GM23338 (cell line): ENCODE measurements at places on chromosomes 7 and 10.

- peak; percentile 65 for DNase-seq
These were observed 613 bp downstream of the OAT start for GRCh38 chr10:124417895-124418725.

DNA sequence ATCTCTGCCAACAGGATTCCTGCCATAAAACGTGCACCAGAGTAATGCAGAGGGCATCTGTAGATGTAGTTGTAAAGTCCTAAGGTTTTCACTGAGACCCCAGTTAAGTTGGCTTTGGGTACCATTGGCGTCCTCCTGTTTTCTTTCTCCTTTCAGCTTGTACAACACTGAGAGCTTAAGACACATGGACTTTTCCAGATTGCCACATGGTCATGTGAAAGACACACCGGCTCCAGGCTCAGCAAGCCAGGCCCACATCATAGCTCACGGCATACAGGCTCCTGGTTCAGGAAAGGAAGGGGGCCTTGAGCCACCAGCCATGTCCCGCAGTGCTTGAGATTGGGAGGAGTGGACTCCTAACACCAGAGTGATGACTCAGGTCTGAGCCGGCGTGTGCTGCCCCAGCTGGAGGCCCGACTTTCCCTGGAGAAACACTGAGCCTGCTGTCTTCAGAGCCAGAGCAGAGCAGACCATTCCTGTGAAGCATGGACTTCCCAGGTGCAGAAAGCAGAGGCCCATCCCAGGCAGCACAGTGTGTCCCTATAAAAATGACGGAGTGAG is 252.7 kb downstream of the PRPF18 start:
- no peak for DNase-seq

GRCh38 chr10:113557903-113558321 is 5.1 kb downstream of the HABP2 start:
- peak; percentile 61 for DNase-seq

GRCh38 chr10:54402576-54402975 is 398.5 kb downstream of the PCDH15 start:
- DNase-seq = peak; percentile 71

DNA sequence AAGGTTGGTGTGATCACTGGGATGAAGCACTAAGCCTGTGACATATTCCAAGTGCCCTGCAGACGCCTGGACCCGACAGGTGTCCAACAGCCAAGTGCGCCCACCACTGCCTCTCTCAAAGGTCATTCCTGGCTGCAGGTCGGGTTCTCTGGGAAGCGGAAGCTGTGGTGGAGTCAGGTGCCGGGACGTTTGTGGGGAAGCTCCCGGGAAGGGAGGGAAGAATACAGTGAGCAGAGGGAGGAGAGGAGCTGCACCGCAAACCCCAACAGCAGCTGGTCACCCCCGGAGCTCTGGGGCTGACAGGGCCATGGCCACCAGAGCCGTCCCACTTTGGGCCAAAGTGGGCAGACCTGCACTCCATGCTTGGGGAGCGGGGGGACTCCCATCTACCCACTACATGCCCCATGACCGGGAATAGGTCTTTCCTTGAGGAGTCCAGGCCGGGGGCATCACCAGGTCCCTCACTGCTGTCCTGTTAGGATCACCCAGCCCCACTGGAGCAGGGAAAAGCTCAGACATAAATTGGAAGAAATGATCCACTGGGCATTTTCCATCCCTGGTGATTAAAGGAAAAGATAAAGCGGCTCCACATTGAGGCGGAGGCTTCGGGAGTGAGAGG is 84.5 kb upstream of the PPP2R2D start:
- DNase-seq = no peak

GRCh38 chr7:27941522-27941921 is 201.6 kb downstream of the TAX1BP1 start:
- DNase-seq = no peak

DNA sequence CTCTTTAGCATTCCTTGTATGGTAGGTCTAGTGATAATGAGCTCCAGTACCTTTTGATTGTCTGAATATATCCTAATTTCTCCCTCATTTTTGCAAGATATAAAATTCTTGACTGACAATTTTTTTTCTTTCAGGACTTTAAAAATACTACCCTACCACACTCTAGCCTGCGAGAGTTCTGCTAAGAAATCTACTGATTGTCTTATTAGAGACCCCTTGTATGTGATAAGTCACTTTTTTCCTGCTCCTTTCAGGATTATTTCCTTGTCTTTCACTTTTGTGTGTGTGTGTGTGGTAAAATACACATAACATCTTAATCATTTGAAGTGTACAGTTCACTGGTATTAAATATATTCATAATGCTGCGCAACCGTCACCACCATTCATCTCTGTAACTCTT is 68.7 kb upstream of the PPP1R9A start:
- no peak for DNase-seq

DNA sequence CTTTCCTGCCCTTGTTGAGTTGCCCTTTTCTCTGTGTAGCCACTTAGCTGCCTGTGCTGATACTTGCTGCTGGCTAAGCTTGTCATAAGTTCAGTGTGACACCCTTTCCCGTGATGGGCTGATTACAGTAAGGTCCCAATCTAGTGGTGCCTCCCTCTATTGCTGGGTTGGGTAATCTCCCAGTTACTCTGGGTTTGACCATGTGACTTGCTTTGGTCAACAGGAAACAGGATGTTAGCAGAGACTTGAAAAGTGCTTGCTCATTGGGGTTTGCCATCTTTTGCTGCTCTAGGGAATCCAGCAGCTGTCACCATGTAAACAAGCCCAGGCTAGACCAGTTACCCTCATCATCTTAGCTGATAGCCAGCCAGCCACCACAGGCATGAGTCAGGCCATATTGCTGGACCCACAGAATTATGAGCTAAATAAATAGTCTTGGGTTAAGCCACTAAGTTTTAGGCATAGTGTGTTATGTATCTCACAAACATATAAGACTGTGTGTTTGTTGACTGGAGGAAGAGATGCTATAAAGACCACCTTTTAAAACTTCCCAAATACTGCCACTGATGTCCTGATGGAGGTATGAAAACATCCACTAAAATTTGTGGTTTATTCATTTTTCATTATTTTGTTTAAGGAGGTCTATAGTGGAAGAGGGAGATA is 4.0 kb upstream of the LEP start:
- peak; percentile 6 for DNase-seq
